ENCODE measurements at places on chromosomes 7 and 10.

DNA sequence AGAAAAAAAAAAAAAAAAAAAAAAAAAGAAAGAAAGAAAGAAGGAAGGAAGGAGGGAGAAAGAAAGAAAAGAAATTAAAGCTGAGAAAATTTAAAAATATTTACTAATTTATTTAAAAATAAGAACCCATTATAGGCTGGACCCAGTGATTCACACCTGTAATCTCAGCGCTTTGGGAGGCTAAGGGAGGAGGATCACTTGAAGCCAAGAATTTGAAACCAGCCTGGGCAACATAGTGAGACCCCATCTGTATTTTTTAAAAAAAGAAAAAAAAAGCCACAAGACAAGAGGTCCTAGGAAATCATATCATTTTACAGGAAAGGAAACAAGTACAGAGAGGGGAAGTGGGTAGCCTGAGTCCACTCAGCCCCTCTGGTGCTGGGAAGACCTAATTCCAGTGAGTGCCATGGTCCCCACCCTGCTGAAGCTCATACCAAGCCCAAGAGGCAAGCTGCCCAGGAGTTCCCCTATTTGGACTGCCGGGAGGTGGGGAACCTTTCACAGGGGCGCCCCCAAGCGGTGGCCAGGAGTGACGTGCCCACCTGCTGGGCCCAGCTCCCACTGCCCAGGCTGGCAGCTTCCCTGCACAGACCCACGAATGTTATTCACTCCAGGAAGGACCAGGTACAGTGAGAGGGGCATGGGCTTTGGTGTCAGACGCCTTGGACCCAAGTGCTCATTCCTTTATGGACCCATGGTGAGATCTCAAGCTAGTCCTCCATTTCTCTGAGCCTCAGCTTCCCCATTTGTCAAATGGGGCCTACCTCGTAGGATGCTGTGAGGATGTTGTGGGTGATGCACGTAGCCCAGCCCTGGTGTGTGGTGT is 133.6 kb downstream of the ZMIZ1 start:
- DNase-seq = peak; percentile 63

DNA sequence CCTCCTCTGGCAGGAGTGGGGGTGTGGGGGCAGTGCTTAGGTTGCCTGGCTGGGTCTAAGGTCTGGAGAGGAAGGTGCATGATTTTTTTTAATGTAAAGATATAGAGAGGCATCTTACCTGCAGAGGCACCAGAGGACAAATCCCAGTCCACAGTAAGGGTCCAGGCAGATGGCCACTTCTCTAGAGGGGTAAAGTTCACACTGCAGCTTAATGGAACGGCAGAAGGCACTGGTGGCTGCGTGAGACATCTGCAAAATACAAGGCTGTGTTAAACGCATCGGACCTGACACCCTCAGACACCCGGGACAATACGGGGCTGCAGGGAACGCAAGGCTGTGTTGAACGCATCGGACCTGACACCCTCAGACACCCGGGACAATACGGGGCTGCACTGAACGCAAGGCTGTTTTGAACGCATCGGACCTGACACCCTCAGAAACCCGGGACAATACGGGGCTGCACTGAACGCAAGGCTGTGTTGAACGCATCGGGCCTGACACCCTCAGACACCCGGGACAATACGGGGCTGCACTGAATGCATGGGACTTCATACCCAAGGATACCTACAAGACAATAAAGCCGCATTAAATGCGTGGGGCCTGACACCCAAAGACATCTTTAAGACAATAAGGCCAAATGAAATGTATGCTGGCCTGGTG is 206.0 kb downstream of the ZMYND11 start:
- no peak for DNase-seq

- no peak for DNase-seq
Observed at GRCh38 chr10:71912431-71912830, 51.8 kb upstream of the CHST3 start.

DNA sequence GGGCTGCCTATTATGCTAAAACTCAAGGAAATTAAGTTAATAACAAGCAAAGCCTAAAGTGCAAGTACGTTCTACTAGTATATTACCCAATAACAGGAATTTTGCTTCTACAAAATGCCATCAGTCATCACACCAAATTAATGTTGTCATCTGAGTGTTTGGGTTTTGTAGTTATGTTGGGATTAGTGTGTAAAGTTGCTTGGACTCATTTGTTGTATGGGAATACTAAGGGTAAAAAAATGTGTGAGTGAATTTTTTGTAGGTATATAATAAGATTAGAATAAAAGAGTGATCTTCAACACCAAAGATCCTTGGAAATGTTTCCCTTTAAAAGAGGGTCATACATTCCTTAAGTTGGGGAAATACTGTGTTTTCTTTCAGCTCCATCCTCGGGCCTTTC is 38.6 kb downstream of the NRP1 start:
- no peak for DNase-seq

GRCh38 chr10:24242562-24242961 is 33.6 kb downstream of the KIAA1217 start:
- no peak for DNase-seq

DNA sequence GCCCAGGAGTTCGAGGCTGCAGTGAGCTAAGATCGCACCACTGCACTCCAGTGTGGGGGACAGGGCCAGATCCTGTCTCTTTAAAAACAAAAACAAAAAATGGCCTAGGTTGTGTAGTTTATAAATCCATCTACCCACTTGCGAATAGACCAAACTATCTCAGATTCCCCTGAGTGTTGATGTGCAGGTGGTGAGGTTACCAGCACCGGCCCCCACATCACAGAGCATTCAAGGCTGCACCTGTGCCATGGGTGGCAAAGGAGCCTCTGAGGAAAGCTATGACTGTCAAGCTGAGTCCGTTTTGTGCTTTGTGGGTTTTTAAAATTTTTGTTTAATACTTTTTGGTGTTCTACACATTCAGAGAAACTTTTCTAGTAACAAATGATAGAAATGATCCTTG is 30.8 kb upstream of the CACUL1 start:
- DNase-seq = no peak

GRCh38 chr10:35487336-35488034 is 117.7 kb upstream of the GJD4 start:
- no peak for DNase-seq

- DNase-seq = no peak
Observed at GRCh38 chr10:5910323-5911100, 20.5 kb downstream of the FBH1 start.

GRCh38 chr10:84214612-84215235 is 10.6 kb downstream of the LRIT2 start:
- peak; percentile 42 for DNase-seq

GRCh38 chr7:91198371-91198770 is 65.9 kb upstream of the FZD1 start:
- DNase-seq = no peak

GRCh38 chr10:47454780-47455058 is 29.2 kb downstream of the ANXA8 start:
- no peak for DNase-seq

DNA sequence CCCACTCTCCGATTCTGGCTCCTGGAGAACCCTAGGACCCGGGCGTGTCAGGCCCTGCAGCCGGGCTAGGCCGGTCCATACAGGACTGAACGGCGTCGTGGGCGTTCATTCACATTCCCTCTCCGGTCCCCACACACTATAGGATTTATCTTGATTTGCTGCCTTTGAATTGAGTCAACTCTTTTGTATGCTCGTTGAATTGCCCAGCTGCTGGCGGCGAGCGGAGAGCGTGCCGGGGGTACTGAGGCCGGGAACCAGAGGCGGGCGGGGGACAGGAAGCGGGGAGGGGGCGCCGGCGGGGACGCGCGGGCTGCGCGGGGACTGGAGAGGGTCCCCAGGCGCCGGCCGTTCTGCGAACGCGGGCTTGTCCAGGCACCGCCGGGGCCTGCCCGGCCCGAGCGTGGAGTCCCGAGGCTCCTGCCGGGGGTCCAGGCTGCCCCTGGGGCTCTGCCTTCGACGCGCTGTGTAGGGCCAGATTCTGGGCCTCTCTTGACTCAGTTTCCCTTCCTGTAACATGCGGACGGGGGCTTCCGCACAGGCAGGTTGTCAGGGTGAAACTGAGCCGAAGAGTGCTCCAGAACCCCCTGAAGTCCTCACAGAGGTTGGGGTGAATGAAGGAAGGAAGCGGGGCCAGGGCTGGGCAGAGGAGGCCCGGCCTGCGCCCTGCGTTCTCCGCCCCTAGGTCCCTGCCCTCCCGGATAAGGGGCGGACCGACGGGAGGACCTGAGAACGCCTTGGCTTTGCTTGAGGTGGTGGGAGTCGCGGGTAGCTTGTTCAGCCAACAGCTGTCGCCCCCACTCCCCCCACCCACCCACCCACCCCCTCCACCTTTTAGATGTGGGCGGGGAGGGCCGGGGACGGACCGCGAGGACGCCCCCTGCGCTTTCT is 769 bp upstream of the ELFN1 start:
- DNase-seq = no peak

GRCh38 chr7:149620961-149621360 is 123.4 kb upstream of the ZNF746 start:
- no peak for DNase-seq

- DNase-seq = no peak
Observed at GRCh38 chr10:116699049-116699448, 43.3 kb downstream of the HSPA12A start.

DNA sequence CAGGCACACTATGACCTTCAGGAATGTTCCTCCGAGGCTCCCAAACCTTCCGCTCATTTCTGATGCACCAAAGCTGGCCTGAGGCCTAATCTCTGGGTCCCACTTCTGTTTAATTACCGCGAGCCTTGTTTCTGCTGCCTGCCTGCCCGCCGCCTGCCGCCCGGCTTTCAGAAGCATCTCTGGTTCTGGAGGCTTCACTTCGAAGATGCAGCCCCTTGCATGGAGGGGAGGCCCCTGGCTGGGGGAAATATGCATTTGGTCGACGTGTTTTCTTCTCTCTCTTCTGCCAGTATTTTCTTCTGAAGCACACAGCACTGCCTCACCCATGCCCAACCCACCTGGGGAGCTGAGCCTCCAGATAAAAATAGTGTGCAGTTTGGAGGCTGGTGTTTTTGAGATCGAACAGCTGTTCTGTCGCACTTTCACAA is 166.9 kb downstream of the PAXIP1 start:
- no peak for DNase-seq

DNA sequence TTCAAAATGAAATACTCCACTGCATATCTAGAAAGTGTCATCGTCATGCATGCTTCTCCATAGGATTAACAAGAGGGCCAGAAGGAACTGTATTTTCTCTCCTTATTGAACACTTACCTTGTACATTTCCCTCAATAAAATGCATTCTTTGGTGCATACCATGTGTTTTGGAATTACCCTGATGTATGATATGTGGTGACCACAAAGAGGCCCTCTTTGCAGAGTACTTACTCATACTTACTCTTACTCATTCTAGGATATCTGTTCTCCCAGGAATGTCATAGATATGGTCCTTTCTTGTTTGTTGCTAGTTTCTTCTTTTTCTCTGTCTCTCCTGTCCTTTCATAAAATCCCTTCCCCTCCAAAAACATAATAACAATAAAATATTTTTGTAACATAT is 1087.1 kb upstream of the POT1 start:
- no peak for DNase-seq

- DNase-seq = no peak
Observed at GRCh38 chr7:64882341-64883112, 20.5 kb upstream of the ZNF273 start.

GRCh38 chr10:112565434-112566053 is 118.5 kb downstream of the VTI1A start:
- peak; percentile 17 for DNase-seq

- DNase-seq = no peak
Observed at GRCh38 chr10:26445411-26446031, 7.4 kb downstream of the APBB1IP start.

- DNase-seq = peak; percentile 40
Observed at GRCh38 chr10:3765146-3765545, 19.9 kb downstream of the KLF6 start.

- DNase-seq = no peak
Observed at GRCh38 chr7:696812-697551, 29.5 kb upstream of the DNAAF5 start.

- DNase-seq = no peak
Observed at GRCh38 chr10:100128951-100129350, 47.3 kb upstream of the CPN1 start.

DNA sequence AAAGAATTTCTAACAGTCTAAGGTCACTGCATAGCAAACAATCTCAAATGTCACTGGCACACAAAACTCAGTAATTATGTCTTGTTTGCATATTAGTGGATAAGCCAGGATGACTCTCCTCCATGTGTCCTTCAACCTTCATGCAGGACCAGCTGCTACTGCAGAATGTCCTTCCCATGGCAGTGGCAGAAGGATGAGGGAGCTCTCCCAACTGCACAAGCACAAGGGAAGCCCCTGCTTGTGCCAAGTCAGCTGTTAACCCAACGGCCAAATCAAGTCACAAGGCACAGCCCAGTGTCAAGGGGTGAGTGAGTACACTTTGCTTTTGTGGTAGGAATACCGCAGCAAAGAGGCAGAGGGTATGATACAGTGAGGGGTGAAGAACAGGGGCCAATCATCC is 59.3 kb upstream of the VWC2 start:
- DNase-seq = no peak

DNA sequence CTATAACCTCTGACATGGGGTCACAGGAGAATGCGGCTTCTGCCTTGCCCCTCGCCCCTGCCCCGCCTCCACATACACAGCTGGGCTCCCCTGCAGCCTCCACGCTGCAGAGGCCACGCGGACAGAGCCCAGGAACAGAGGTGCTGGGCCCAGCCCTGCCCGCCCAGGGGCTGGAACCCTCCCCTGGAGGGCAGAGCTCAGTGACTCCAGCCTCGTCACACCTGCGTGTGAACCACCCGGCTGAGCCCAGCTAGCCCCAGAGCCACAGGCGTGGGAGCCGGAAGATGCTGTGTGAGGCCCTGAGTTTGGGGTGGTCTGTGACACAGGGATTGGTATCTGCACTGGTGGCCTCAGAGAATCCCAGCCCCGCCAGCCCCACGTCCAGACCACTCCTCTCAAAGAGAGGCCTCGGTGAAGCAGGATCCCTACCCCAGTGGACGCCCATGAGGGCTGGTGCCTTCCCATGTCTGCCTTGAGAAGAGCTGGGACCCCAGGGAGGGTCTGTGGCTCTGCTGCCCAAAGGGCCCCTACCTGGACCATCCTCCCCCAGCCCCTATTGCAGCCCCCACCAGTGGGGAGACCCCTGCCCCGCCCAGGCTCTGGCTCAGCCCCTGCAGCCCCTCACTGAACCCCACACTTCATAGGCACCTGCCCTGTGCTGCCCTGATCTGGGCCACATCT is 8.1 kb upstream of the ADAP1 start:
- DNase-seq = no peak

DNA sequence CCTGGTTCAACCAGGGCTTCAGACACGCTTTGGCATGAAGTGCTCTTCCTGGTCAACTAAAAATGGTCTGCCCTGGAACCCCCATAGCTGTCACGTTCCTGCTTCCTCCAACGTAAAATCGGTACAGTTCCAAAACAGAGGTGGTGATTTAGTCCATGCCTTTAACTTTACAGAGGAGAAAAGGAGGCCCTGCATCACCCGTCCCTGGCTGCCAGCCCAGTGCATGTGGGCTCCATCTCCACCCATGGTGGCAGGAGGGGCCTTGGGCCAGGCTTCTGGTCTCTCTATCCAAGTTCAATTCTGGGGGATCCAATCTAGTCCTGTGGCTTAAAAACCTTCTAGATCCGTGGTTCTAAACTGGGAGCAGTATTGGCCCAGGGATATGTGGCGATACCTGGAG is 18.7 kb downstream of the ECHDC3 start:
- no peak for DNase-seq

All from RPMI8226 (cell line).